ENCODE measurements at places on chromosomes 16 and 17.

DNA sequence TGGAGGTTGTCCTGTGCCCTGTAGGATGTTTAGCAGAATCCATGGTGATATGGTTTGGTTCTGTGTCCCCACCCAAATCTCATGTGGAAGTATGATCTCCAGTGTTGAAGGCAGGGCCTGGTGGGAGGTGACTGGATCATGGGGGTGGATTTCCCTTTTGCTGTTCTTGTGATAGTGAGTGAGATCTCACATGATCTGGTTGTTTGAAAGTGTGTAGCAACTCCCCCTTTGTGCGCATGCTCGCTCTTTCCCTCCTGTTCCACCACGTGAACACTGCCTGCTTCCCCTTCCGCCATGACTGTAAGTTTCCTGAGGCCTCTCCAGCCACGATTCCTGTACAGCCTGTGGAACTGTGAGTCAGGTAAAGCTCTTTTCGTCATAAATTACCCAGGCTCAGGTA, 61.9 kb downstream of the ARHGAP17 start:
- no peak for DNase-seq

DNA sequence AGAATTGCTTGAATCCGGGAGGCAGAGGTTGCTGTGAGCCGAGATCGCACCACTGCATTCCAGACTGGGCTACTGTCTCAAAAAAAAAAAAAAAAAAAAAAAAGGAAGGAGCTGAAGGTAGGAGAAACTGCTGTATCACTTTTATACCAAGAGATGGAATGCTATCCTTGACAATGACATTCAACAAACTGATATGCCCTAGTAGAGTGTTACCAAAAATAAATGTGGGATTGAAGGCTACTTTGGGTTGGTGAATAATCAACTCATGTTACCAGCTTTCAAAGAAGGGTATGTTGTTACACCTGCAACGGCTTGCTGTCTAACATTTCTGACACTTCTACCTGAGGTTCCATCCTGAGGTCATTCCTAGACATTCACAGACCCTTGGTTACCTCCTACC, 84.9 kb downstream of the TEX14 start:
- DNase-seq, result no peak

DNA sequence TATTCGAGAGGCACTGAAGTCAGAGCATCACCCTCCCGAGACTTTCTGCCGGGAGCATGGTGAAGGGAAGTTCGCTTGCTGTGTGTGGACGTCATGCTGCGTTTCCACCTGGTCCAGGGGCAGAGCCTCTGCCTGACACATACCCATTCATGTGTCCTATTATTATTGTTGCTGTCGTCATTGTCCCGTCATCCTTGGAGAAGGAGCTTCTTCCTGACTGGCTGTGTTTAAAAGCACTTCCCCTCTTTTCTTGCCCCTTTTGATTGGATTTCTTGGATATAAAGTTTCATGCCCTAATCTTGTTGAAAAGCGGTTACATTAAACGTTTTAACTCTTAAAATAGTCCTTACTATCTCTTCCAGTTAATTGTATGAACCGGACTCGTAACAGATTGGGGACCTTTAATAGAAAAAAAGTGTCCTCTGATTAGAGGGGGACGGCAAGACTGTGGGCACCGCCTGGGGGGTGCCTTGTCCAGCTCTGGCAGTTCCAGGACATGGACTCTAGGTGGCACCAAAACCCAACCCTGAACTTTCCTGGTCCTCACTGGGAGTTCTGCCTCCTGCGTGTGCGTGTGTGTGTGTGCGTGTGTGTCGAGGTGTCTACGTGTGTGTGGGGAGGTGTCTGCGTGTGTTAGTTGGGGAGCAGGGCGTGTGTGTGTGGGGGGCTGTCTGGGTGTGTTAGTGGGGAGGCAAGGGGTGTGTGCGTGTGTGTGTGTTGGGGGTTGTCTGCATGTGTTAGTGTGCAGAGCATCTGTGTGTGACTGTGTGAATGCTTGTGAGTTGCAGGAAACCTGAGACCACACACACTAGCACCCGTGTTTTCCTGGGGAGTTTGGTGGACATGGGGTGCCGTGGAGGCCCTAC, 133.3 kb upstream of the CIBAR2 start:
- peak; percentile 79 for DNase-seq

GRCh38 chr16:56911771-56912571, 20.0 kb upstream of the HERPUD1 start:
- DNase-seq, result peak; percentile 80

GRCh38 chr17:81432941-81433340, 37.7 kb downstream of the BAHCC1 start:
- DNase-seq, result no peak

DNA sequence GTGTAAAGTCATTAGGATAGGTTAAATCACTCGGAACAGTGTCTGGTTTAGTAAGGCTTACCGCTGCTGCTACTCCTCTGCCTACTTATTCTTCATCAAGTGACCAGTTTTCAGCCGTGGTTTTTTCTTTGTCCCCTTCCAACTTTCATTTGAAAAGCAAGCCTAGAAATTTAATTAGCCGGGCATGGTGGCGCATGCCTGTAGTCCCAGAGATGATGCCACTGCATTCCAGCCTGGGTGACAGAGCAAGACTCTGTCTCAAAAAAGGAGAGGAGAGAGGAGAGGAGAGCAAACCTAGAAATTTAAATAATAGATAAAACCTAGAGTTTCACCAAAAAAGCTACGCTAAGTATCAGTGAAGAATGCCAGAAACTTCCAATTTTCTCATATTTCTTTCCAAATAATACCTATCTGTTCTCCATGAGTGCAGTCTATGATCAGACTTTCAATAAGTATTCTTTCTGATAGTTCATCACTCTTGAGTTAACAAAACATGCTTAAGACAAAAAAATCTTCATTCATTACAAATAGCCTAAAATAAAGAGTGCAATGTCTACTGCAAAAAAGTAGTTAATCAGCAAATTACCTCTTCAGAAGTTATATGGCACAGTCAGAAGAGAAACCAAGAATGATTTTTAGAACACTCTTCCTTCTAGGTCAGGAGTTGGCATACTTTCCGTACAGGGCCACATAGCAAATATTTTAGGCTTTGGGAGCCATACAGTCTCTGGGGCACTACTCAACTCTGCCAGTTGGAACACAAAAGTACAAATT, 15.1 kb downstream of the ANKFY1 start:
- DNase-seq, result no peak

- no peak for DNase-seq
Observed at GRCh38 chr17:9324864-9325263, 250.8 kb downstream of the STX8 start.

DNA sequence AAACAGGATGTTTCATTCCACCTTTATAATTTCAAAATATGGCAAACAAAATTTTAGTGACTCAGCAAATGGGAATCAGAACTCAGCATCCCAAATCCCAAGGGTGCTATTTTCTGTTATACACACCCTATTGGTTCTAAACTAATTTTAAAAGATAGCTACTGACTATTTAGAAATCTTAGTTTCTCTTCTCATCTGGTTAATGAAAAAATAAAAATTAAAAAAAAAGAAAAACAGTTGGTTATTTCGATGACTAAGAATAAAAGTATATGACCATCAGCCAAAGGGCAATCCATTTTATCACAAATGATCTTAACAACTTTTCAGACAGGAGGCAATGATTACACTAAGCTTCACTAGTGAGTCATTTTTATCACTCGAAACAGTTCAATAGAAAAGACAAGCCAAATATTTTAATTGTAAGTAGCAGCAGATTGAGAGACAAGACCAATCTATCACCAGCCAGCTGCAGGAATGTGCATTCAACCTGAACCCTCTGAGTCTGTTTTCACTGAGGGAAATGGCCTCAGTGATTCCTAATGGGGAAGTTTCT, 15.2 kb downstream of the PHLPP2 start:
- DNase-seq, result no peak

DNA sequence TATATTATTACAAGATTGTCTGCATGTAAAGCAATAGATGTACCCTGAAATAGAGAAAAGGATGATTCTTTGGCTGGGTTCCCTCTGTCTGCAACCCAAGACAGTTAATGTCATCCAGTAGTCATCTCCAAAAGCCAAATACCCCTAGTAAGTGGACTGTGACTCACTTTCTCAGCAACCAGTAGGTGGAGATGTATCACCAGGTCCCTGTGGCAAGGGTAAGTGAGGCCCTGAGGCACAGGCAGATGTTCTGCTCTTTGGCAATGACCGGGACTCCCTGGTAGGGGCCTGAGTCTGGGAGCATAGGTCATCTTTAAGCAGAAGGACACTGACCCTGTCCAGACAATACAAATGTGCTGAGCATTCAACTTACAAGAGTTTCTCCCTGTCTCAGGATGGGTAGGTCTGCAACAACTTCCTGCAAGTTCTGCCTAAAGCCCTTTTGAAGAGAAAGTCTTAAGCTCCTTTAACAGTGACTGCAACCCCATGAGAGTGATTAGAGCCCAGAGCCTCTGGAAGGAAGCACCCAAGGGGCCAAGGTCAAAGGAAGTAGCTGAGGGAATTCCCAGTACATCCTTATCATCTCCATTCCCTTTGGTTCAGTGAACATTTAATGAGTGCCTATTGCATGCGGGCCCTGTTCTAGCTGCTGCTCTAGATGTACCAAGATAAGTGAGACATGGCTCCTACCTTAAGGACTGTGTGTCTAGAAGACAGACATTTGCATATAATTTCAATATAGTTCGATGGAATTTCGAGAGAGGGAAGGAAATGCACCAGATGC, 31.9 kb downstream of the PMP22 start:
- DNase-seq, result no peak

GRCh38 chr17:9771465-9771864, 19.9 kb downstream of the DHRS7C start:
- DNase-seq, result no peak

- no peak for DNase-seq
Observed at GRCh38 chr17:1755252-1755826, 6.5 kb upstream of the SERPINF1 start.

GRCh38 chr17:36566081-36566480, 21.4 kb downstream of the GGNBP2 start:
- DNase-seq, result no peak

- DNase-seq, result no peak
Observed at GRCh38 chr16:55073830-55074229, 143.2 kb downstream of the IRX5 start.

DNA sequence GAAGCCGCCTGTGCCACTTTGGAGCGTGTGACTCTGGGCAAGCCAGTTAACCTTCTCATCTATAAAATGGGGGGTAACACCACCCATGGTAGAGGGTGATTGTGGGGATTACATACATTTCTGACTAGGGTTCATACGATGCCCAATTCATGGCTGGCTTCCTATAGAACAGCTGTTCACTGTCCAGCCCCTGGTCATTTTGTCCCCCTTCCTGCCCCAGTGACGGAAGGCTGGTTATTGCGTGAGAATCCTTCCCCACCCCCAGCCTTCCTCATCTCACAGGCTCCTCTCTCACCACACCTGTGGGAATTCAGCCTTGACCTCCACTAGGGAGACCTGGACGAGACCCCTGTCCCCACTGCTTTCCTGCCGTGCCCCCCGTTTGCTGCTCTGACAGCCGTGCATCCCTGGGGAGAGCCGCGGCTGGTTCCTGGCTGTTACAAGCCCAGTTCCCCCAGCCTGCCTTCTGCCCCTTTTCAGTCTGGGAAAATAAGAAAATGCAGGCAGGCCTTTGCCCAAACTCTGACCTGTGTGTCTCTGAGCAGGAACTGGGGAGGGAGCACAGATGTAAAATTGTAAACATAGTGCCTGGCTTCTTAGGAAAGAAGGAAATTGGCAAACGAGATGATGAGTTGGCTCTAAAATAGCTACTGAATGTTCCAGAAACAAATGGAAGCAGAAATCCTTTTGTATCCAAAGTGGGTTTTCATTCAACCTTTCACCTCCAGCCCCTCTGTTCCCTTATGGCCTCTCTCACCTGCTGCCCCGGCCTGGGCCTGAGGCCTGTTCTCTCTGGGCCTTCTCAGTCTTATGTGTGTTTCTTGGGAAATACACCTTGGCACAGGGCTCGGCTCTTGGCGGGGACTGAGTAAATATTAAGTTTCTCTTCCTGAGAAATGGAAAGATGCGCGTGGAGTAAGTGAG, 67.3 kb downstream of the OR1D5 start:
- DNase-seq, result no peak

GRCh38 chr17:43816336-43817320, 16.3 kb downstream of the MPP3 start:
- no peak for DNase-seq

DNA sequence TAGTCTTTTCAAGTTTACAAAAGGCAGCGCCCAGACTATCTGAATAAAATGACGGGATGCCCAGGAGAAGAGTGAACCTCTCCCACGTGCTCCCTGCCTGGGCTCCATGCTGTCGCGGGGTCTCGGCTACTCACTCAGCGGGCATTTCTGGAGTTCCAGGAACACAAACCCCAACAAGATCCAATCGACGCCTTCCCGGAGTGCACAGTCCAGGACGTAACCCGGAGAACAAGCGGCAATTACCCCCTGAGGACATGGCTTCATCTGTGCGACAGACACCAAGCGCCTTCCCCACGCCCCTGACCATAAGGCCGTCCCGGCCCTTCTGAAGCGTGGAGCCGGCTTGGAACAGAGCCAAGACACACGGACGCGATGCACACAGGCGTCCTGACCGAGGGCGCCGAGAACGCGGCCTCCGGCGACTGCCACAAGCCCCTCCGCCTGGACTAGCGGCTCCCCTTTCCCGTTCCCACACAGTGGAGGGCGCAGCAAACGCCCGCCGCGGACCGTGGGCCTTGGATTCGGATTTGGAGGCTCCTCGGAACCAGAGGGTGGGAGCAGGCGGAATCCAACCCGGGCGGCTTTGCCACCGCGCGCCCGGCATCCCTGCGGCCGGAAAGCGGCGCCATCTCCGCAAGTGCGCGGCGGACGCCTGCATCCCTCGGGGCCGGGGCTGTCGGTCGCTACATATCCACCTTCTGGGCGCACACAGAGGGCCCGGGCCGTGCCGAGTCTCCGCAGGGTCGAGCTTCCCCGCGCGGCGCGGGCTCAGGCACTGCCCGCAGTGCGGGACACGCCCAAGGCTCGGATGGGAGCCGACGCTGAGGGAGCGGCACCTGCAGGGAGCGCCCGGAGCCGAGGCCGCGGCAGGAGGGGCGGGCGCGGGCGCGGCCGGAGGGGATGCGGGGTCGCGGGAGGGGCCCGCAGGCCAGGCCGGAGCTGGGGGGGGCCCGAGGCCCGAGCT, 725 bp downstream of the ABCA3 start:
- peak; percentile 68 for DNase-seq

GRCh38 chr17:11296994-11297393, 56.0 kb downstream of the SHISA6 start:
- no peak for DNase-seq

GRCh38 chr17:71409712-71410111, 711.1 kb upstream of the SOX9 start:
- DNase-seq, result no peak

DNA sequence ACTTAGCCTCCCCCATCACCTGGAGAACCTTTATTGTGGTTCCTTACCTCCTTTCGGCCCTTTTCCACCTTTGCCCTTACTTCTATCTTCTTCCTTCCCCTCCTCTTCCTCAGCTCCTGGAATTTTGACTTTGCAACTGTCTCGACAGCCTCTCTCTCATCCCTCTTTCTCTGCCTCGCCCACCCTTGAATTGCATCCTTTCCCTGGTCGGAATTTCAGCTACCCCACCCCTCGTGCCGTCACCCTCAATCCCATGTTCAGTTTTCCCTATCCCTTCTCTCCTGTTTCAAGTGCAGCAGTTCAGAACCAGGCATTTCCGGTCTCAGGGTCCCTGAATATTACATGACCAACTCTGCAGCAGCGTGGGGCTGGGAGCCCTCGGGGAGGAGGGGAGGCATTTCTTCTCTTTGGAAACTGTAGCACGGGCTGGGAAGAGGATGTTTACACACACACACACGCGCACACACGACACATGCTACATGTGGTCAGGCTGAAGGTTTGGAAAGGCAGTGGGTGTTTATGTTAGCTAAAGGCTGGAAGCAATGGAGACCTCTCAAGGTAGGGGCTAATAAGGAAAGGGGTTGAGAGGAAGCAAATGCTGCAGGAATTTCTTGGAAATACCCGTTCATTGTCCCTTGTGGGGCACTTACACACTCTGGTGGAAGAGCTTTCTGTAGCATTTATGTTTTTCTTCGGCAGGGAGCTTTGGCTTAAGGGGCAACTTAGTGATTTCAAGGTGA, 971 bp downstream of the MINK1 start:
- DNase-seq, result no peak
